ENCODE measurements at places on chromosomes 6 and 20. TPM values are rescaled to one million over a fixed set of nuclear protein-coding genes. Genes with fewer than 3 reads are reported as not detected.

SPINT3 gene
- total RNA-seq, result not detected

GRCh38 chr20:1897965-1898464, 2.8 kb downstream of the SIRPA start:
- no peaks in the 10 kb centered on the region for H3K36me3 ChIP-seq
- no peak overlapping the region for H3K4me3 ChIP-seq
- H3K27me3 ChIP-seq, result peaks cover 49% of the 10 kb centered on the region
- peaks cover 1% of the 10 kb centered on the region for H3K4me1 ChIP-seq
- no peak overlapping the region for H3K27ac ChIP-seq
- no peak for DNase-seq

DNA sequence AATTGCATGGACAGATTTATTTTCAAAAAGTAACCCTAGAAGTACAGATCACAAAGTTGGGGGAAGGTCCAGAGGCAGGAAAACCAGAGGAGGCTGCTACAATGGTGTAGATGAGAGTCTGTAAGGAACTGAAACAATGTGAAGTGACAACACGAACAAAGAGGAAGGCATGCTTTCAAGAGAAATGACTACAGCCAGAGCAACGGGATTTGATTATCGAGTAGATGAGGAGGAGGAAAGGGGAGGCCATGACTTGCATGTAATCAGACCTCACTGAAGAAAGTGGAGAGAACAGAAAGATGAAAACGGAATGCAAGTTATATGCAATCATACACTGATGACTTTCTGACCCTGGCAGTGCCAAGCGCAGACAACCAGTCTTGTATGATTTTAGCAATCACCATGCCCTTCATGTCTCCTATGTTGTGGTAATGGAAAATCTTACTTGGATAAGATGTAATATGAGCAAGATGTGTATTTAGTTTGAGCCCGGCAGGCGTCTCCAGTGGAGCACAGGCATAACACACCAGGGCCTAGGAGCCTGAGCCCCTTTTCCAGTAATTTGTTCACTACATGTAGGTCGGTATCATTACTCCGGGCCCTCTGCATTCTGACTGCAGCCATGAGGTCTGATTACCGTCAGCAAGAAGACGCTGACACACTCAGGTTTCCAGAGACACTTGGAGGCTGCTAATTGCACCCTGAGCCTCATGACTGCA, 34.0 kb upstream of the FAM83C start:
- no peak overlapping the region for H3K27ac ChIP-seq
- no peak overlapping the region for H3K4me3 ChIP-seq
- H3K27me3 ChIP-seq, result no peaks in the 10 kb centered on the region
- peaks cover 5% of the 10 kb centered on the region for H3K36me3 ChIP-seq
- no peak for DNase-seq

DNA sequence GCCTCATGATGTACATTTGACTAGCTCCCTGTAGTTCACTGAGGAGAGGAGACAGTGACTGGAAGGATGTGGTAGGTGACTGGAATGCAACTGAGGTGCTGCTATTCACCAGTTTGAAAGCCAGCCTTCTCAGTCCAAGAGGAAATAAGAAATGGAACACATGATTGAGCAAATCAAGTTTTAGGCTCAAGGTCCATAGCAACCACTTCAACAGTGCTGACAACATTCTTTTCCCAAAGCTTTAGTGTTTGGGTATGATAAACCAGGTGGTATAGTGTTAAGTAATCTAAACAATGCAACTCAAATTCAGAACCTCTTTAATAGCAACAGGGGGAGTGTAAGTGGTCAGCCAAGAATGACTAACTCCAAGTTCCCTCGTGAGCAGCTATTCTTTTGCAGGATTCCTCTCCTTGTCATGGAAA, 9.2 kb downstream of the ZHX3 start:
- H3K4me1 ChIP-seq, result peaks cover 2% of the 10 kb centered on the region
- H3K27me3 ChIP-seq, result no peaks in the 10 kb centered on the region
- H3K4me3 ChIP-seq, result no peak overlapping the region
- DNase-seq, result no peak
- H3K36me3 ChIP-seq, result peaks cover 3% of the 10 kb centered on the region
- no peak overlapping the region for H3K27ac ChIP-seq

GRCh38 chr6:2192976-2193375, 52.4 kb downstream of the GMDS start:
- no peak overlapping the region for H3K27ac ChIP-seq
- H3K36me3 ChIP-seq, result no peaks in the 10 kb centered on the region
- DNase-seq, result no peak

DNA sequence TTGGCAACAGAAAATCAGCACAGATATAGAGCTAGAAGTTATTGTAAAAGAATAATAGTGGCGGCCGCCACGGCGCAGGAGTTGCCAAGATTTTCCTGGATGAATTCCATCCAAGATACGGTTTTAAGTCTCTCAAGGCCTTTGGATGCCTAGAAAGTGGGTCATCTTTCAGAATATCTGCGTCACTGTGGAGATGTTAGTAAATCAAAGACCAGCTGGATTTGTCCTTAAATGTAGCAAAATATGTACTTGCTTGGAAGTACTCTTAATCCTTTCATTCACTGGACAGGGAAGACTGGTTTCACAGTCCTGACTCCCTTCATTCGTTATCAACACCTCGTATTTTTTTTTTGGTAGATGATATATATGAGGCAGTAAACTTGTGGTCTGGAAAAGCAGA, 83.0 kb downstream of the SLC22A3 start:
- H3K4me1 ChIP-seq, result peaks cover 11% of the 10 kb centered on the region
- no peak for DNase-seq
- H3K4me3 ChIP-seq, result no peak overlapping the region
- H3K27me3 ChIP-seq, result peaks cover 20% of the 10 kb centered on the region
- H3K36me3 ChIP-seq, result no peaks in the 10 kb centered on the region

GRCh38 chr6:77834591-77834996, 181.8 kb downstream of the MEI4 start:
- H3K4me1 ChIP-seq, result no peaks in the 10 kb centered on the region
- H3K27ac ChIP-seq, result no peak overlapping the region
- no peaks in the 10 kb centered on the region for H3K27me3 ChIP-seq
- no peaks in the 10 kb centered on the region for H3K36me3 ChIP-seq

DNA sequence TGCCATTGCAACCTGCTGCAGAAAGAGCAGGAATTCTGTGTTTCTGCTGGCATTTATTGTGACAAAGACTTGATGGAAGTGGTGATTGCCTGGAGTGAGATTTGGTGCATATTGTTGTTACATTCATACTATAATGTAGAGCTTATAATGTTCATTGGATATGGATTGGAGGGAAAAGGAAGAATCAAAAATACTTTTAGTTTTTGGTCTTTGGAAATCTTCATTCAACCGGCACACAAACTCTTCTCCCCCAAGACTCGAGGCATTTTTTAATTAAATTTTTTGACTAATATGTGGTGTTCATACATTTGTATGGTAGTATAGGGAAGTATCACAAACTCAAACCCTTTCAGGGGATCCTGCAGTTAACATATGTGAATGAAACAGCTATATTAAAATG, 380.8 kb downstream of the DOK5 start:
- no peak for DNase-seq
- H3K36me3 ChIP-seq, result no peaks in the 10 kb centered on the region
- H3K4me1 ChIP-seq, result no peaks in the 10 kb centered on the region
- H3K27me3 ChIP-seq, result no peaks in the 10 kb centered on the region
- H3K27ac ChIP-seq, result no peak overlapping the region

All from activated CD4-positive, alpha-beta memory T cell treated with anti-CD3 and anti-CD28 coated beads, Interleukin-2, amount 10 ng/mL, durations not matched to agents 7 days and 5 days (primary cell).